Amniotic epithelial cell (primary cell): ENCODE measurements at places on chromosomes 5 and 9.
A peak's percentile ranks its signal among the peaks of the same experiment; 100 is the strongest.

GRCh38 chr9:135770771-135771170, 68.8 kb downstream of the KCNT1 start:
- DNase-seq = no peak

DNA sequence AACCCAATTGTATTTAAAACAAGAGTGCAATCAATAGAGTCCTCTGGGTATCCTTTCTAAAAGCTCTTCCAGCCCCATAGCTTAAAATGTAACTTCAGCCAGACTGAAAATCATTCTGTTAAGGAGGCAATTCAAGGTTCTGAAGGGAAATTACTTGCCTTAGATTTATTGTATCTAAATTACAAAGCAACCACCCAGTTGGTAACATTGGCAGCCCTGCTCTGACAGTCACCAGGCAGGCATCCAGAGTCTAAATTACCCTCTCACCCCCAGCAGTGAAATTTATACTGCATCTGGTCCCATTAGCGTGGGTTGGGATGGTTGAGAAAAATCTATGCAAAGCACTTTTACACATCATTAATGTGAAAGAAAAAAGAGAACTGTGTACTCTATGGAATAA, 514.7 kb downstream of the MTRR start:
- DNase-seq = no peak

DNA sequence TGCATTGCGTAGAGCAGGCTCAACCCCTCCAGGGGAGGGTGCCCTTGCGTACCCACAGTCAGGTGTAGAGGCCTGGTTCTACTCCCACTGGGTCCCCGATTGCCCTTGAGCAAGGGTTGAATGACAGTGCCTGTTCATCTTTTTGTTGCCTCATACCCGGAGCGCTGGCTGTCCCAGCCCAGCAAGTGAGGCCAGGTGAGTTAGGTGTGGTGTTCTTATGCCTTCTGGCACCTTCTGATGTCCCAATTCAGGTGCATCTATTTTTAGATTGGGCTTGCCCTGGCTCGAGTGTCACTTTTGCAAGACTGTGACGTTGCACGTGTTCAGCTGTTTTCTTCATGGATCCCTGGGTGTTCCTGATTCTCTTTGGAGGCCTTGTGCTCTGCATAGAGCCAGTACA, 257.8 kb downstream of the GOLPH3 start:
- DNase-seq = no peak

- no peak for DNase-seq
These were observed 227.1 kb upstream of the DMRT1 start for GRCh38 chr9:614431-614830.

DNA sequence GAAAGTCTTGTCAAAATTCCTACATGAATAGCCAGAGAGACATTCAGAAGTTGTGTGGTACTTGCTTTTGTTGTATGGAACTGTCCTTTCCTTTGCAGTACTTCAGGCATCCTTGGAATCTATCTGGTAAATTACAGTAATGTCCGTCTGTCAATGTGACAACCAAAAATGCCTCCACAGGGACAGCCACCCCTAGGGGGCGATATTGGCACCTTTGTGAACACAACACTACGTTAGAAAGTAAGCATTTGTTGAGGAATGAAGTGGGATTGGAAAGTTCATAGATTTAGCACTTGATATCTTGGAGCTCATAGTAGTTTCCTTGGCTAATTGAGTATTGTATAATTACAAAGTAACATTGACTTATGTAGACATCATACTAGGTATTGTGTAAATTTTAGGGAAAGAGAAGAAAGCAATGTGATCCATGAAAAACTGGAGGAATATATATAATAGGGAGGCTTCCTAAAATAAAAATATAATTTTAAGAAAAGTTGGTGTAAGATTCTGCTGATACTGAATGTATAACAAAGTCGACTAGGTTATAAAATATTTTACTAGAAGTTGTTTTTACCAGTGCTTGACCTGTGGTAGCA, 32.7 kb downstream of the TMEFF1 start:
- peak; percentile 70 for DNase-seq

- DNase-seq = peak; percentile 91
These were observed 174.2 kb upstream of the TBC1D2 start for GRCh38 chr9:98429613-98430012.

DNA sequence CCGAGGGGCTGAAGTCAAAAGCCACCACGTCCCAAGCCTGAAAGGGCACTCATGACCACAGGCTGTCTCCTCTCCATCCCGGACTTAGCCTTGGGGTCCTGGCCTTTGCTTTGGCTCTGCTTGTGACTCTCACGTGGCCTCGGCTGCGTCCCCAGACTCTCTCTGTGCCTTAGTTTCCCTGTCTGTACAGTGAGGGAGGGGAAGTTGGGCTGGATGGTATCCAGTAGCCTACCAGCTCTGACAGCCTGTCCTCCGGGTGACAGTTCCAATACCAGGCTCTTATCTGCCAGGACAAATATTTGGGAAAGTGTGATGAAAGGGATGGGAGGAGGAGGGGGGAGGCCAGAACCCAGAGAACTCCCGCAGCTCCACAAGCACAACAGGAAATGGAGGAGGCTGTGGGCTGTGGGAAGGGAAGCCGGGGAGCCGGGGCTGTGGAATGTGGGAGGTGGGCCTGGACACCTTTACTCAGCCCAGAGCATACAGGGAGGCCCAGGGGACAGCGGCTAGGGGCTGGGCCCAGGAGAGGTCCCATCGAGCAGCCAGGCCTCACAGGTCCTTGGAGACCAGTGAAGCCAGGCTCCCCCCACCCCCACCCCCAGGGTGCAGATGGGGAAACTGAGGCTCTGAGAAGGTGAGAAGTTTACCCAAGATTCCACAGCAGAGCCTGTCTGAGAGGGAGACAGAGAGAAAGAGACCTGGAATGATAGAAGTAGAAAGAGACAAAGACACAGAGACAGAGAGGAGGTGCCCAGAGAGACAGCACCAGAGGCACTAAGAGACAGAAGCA, 18.3 kb downstream of the PDGFRB start:
- DNase-seq = peak; percentile 77

- DNase-seq = peak; percentile 70
These were observed 106.3 kb downstream of the UGCG start for GRCh38 chr9:112002847-112003457.

DNA sequence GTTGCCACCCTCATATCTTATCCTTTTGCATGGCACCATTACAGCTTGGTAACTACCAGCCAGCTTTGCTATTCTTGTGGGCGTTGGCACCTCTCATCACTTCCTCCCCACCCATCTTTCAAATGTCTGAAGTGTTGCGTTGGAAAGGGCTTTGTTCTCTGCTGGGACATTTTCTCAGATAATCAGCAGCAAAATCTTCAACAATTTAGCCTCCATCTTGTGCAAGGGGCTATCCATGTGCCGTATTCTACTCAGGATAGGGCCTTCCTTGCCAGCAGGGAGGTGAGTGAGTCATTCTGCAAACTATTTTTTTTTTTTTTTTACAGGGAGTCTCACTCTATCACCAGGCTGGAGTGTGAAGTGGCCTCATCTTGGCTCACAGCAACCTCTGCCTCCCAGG, 62.1 kb upstream of the NUDT12 start:
- peak; percentile 57 for DNase-seq

GRCh38 chr5:65971643-65972042, 45.3 kb downstream of the ERBIN start:
- no peak for DNase-seq

DNA sequence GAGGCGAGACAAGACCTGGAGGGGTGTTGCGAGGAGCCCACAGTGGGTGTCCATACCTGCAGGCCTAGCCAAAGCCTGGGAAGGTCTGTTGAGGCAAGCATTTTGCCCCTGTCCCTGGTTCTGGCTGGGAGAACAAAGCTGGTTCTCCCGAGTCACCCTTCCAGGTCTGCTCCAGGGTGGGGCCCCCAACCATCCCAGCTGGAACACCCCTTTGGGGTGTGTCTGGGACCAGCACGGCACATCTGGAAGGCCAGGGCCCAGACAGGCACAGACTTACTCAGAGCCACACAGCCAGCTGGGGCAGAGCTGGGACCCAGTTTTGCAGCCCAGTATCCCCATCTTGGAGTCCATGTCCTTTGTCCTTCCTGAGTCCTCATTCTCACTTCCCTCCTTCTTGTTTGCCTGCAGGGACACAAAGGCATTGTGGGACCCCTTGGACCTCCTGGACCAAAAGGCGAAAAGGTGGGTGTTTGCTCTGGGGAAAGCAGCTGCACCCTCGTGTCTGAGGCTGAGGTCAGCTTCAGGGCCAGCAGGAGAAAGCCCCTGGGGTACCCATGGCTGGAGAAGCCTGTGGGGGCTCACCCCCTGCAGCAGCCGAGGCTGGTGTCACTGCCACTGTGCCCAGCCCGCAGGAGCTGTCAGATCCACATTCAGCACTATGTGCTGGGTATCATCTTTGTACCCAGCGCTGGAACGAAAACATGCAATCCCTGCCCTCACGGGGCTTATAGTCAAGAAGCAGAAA, 38.4 kb upstream of the ORM1 start:
- no peak for DNase-seq
